DMS79 (cell line): ENCODE measurements at places on chromosomes 11 and 22.
A peak's percentile ranks its signal among the peaks of the same experiment; 100 is the strongest.

DNA sequence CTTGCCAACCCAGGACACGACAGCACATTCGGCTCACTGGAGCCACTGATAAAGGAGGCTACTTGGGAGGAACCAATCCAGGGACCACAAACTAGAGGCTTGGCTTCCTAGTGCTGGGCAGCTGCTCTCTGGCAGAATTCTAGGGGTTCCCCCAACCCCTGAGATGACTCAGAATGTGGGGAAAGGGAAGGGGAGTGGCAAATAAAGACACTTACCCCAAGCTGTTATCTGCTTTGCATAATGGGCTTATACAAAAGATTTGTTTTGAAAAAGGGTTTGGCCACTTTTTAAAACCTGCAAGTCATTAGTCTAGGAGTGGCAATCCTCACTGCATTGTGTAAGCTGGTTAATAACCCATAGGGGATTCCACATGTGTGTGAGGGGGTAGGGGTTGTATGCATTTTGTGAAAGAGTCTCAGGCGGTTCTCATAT lies 64.1 kb upstream of the LMO1 start:
- no peak for DNase-seq

DNA sequence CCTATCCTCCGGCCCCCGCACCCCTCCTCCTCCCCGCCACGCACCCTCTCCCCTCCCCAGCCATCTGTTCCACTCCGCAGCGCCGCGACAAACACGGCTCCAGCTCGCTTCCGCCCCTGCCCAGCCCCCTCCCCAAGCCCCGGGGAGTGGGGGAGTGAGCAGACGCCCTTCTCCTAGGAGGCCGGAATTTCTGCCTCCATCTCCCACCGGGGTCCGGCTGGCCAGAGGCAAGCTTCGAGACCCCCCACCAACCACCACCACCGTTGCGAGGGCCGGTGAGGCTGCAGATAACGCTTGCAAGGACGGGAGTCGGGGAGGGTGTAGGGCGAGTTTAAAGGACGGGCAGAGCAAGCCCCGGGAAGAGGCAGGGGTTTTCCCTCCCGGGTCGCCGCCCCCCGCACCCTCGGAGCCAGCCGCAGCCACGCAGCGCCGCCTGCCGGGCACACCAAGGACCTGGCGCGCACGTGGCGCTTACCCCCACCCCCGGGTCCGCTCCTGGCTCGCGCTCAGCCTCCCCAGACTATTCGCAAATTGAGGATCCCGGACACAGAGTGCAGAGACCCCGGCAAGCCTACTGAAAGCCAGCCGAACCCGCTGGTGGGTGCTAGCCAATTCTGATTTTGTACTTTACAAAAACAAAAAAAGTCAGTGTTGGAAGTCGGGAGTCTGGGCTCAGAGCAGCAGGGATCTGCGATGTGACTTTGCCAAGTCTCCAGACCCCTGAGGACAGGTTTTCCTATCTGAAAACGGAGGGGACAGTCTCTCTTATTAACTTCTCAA lies 22.6 kb downstream of the RTN4RL2 start:
- no peak for DNase-seq

DNA sequence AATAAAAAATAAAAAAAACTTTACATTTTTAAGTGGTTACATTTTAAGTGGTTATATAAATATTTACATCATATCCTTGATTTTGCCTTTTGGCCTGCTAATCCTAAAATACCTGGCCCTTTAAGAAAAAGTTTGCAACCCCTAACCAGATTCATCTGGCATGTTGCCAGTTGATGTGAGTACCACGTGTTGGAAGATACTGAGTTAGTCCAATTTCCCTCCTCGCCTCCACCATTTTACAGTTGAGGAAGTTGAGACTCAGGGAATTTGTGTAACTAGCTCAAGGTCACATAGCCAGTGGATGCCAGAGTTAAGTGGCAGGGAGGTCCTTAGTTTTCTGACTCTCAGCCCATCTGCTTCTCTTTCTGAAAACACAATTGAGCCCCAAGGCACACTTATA lies 5.1 kb downstream of the ELF5 start:
- no peak for DNase-seq

- no peak for DNase-seq
These were observed 130.0 kb upstream of the MTNR1B start for GRCh38 chr11:92839450-92839849.

GRCh38 chr11:107799218-107799859 lies 59.2 kb downstream of the SLC35F2 start:
- no peak for DNase-seq

DNA sequence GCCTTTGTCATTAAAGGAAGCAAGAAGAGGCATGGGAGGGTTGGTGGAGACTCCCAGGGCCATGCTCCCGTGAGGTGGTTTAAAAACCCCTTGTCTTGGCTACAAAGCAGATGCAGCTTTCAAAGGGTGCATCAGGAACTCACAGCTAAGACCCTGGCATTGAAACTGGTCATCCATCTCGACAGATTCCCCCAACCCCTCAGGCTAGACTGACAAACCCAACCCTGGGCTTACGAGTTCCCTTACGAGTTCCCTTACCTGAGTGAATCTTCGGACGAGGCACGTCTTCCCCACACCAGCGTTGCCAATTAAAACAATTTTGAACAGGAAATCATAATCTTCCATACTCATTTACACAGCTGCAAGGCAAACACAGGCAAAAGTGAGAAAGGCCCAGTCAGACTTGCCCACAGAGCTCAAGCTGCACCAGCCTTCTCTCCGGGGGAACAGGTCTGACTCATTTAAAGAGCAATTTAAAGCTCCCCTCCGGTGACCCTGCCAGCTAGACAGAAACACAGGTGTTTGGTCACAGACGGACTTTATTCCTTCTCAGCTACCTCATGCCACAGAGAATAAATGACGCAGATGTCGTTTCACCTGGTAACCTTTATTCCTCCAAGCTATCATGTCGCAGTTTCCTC lies 74.6 kb downstream of the RAB30 start:
- DNase-seq = no peak

DNA sequence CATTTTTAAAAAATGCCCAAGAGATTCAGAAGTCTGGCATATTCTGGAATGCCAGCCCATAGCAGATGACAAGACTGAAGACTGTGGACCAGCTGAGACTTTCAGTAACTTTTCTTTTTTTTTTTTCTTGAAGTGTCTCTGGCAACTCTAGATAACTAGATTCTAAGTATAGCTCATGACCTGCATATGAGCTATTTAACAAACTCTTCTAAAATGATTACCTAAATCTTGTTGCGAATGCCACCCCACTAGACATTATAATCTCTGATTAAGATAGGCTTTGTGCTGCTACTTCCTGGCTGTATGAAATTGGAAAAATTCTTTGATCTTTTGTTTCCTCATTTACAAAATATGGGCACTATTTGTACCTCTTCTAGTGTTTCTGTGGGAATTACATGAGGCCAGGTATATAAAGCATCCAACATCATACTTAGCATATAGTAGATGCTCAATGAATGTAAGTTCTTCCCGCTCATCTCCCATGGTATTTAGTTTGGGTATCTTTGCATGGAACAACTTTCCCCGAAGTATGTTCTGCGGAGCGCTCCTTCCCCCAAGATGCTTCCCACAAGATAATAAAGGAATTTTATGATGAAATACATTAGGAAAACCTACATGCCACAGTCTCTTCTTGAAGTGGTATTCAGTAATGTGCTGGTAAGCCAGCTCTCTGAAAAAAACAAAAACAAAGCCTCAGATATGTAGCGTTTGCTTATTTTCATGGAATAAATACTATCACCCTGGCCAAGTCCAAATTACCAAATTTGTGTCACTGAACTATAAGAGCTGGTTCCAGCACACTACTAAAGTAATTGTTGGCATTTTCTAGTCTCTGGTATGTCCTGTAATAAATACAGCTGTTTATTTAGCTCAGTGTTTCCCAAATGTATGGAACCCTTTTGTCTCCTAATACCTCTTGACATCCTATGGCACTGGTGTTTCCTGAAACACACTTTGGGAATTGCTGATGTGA lies 86.8 kb upstream of the TIMP3 start:
- DNase-seq = no peak

GRCh38 chr11:122813176-122813893 lies 25.0 kb upstream of the CRTAM start:
- no peak for DNase-seq

- no peak for DNase-seq
These were observed 51.4 kb downstream of the RPS6KA4 start for GRCh38 chr11:64410404-64410734.

DNA sequence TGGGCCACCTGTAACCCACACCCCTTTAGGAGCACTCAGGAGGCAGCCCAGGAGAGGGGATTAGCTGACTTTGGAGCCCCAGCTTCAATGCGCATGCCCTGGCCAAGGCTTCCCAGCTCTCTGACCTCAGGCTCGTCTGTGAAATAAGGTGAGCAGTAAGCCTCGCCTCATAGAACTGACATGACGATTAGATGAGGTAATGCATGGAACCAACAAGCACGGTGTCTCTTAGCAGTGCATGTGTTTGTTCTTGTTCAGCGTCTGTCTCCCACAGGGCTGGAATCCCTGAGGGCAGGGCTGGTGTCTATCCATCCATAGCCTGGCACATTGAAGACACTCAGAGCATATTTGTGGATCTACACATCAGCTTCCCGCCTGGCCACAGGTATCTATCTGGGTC lies 415.4 kb downstream of the MN1 start:
- DNase-seq = no peak

DNA sequence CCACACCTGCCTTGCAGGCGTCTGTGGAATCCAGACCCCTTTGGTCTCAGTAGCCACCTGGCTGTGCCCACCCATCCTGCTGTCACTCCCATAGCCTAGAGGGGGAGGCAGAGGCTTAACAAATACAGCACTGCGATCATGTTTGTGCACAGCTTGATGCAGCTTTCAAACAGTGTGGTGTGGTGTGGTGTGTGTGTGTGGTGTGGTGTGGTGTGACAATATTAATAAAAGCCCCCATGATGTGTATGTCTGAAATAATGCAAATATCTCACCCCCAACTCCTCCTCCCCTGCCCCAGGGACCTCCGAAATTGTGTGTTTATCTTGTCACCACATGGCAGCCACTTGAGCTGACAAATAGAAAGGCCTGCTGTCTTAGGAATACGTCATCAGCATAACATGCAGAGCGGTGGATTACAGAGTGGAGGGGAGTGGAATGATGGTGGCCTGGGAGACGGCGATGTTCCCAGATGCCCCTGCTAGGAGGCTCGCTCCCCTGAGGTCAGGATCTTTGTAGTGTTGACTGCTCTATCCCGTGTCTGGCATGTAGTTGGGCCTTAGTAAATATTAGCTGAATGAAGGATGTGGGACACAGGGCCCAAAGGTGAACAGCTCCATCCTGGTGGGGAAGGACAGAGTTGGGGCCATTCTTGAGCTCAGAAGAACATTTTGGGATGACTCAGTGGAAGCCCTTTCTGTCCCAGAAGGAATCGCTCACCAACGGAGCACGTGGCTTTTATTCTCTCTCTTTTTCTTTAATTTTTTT lies 2.8 kb downstream of the PDXP start:
- peak; percentile 32 for DNase-seq

- peak; percentile 33 for DNase-seq
These were observed 1.2 kb downstream of the KMT2A start for GRCh38 chr11:118437208-118438125.

GRCh38 chr11:133020372-133020714 lies 512.0 kb downstream of the OPCML start:
- DNase-seq = no peak

DNA sequence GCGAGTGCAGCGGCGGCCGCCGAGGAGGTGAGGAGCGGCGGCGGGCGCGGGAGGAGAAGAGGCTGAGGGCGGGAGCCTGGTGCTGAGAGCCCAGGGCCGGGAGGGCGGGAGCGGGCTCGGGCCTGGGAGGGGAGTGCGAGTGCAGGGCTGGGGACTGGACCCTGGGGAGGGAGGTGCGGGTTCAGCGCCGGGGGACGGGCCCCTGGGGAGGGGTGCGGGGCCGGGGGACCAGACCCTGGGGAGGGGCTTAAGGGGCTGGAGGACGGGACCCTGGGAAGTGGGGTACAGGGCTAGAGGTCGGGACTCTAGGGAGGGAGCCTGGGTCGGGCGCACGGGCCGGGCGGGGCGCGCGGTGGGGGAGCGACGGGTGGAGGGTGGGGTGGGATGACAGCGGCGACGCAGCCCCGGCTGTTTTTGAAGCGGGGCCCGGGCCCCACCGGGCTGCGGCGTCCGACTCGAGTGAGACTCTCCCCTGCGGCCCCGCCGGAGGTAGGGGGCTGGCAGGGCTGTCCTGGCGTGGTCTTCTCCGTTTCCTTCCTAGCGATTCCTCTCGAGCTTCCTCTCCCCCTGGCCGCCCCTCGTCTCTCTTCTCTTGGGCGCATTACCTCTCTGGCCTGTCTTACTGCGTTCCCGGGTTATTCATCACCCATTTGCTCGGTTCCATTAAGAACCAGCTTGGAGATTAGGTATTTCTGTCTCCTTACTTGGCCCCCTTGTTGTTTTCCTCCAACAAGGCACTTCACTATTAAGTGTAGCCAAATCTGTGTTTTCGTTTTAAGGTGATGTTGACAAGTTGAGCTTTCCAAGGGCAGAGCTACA lies 754 bp downstream of the NUP50 start:
- DNase-seq = no peak

GRCh38 chr11:119108857-119109221 lies 1.7 kb downstream of the C2CD2L start:
- DNase-seq = no peak

- no peak for DNase-seq
These were observed 175.5 kb downstream of the MN1 start for GRCh38 chr22:27625769-27626674.

DNA sequence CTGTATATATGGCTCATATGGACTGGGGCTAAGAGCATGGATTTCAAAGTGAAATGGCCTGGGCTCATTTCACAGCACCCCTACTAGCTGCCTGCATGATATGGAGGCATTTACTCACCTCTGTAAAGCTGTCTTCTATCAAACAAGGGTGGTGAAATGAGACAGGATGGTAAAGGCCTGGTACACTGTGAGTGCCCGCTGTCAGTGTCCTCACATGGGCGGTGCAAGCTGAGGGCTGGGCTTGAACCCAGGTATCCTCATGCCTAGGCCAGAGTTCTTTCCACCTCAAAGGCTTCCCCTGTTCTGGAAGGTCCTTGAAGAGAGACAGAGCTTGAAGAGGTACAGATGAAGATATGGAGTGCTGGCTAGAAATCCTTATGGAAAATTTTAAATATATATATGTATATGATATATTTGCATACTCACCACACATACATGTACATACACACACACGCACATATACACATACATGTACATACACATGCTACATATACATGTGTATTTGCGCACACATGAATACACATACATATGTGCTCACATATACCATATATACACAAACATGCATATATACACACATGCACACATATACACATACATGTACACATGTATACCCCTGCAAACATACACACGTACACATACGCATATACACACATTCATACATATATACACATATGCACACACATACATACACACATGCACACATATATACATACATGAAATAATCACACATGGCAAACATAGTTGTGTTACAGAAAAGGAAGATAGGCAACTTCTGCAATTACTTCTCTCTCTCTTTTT lies 44.7 kb downstream of the MICAL2 start:
- no peak for DNase-seq

GRCh38 chr22:47218671-47219070 lies 456.2 kb downstream of the TBC1D22A start:
- DNase-seq = no peak

GRCh38 chr22:45162531-45162930 lies 1.2 kb upstream of the NUP50 start:
- no peak for DNase-seq
